ENCODE measurements at places on chromosomes 4 and X. TPM values are rescaled to one million over a fixed set of nuclear protein-coding genes. Genes with fewer than 3 reads are reported as not detected.

Gene SORBS2
- under 0.01 TPM for total RNA-seq

Gene FAM156A
- total RNA-seq, result 7.5 TPM

Gene TECRL
- total RNA-seq, result not detected

Gene FDCSP
- not detected for total RNA-seq

Gene NEIL3
- total RNA-seq, result 10.3 TPM

Gene STPG2
- total RNA-seq, result not detected

Gene RNF175
- total RNA-seq, result not detected

Gene BEX1
- 0.18 TPM for total RNA-seq

Gene FGF13
- total RNA-seq, result 0.18 TPM

Gene UGT2B15
- not detected for total RNA-seq

Gene PPP2R2C
- not detected for total RNA-seq

Gene MAGEB1
- not detected for total RNA-seq

Gene P2RY8
- total RNA-seq, result not detected

DNA sequence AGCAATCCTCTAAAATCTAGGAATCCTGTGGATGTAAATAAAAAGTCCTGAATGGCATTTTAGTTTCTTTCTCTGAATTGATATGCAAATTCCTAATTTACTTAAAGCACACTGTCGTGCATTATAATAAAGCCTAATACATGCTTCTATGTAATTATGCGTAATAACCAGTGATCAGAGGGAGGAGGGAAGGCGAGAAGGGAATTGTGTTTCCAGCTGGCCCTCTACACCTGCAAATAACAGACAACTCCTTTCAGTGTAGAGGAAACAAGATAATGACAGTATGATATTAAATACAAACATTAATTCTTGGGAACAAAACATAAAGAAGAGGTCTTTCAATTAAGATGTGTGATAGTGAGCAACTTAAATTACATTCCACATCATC is 419.6 kb upstream of the LCORL start:
- no peaks in the 10 kb centered on the region for H3K36me3 ChIP-seq
- no peaks in the 10 kb centered on the region for H3K4me1 ChIP-seq
- no peak overlapping the region for H3K4me3 ChIP-seq
- H3K27ac ChIP-seq, result no peak overlapping the region
- H3K27me3 ChIP-seq, result no peaks in the 10 kb centered on the region
- DNase-seq, result no peak

DNA sequence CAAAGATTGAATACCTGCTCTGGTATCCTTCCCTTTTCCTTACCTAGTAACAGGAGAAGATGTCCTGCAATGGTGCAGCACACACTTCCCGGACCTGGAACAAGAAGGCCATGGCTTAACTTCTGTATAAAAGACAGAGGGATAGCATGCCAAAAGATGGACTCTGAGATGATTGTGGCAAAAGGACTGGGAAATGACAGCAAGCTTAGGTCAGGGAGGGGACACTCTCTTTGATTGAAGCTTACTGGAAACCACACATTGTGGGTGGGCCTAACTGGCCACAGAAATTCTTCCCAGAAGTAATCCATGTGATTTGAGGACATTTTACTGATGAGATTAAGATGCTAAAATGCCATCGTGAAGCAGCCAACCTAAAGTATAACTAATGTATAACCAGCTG is 71.0 kb upstream of the OTUD4 start:
- peaks cover 11% of the 10 kb centered on the region for H3K27me3 ChIP-seq
- DNase-seq, result no peak
- H3K4me1 ChIP-seq, result no peaks in the 10 kb centered on the region
- no peaks in the 10 kb centered on the region for H3K36me3 ChIP-seq
- no peak overlapping the region for H3K4me3 ChIP-seq

DNA sequence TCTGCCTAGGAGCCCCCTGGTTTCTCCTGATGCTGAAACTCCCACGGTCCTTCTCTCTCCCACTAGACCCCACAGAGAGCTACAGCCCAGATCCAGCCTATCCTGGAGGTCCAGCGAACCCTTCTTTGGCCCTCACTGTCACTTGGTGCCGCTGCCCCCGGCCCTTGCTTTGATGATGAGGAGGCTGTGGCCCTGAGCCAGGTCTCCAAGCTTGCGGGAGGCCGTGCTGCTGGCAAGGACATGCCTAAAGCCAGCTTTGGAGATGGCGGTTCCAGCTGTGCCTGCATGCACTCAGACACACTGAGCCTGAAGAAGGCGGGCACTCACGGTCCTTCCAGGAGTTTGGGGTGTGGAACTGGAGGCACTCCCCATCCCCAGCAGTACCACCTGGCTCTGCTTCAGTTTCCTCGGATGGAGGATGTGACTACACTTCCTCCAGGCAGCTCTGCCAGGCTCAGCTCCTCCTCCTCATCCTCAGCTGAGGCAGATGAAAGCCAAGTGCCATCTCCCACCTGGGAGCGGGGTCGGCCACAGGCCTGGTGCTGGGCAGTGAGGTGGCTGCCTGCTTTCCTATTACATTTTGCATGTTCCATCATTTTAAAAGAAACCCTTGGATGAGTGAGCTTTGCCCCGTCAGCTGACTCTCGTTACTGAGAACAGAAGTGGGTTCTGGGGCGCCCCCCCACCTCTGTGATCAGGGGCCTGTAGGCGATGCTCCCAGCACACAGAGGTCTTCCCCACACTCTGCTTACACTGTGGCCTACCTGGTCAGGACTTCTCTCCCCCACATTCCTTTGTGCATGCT is 9.0 kb downstream of the TNIP2 start:
- peaks cover 21% of the 10 kb centered on the region for H3K4me1 ChIP-seq
- H3K27ac ChIP-seq, result no peak overlapping the region
- no peaks in the 10 kb centered on the region for H3K27me3 ChIP-seq
- no peak overlapping the region for H3K4me3 ChIP-seq
- no peak for DNase-seq
- peaks cover 48% of the 10 kb centered on the region for H3K36me3 ChIP-seq

- no peaks in the 10 kb centered on the region for H3K36me3 ChIP-seq
- no peaks in the 10 kb centered on the region for H3K4me1 ChIP-seq
- no peaks in the 10 kb centered on the region for H3K27me3 ChIP-seq
- DNase-seq, result no peak
These were observed 824.5 kb downstream of the STIM2 start for GRCh38 chr4:27685091-27685490.

GRCh38 chr4:7571701-7572100 is 137.0 kb upstream of the PSAPL1 start:
- H3K27ac ChIP-seq, result no peak overlapping the region
- H3K4me3 ChIP-seq, result no peak overlapping the region
- no peaks in the 10 kb centered on the region for H3K36me3 ChIP-seq
- H3K27me3 ChIP-seq, result peaks cover 6% of the 10 kb centered on the region

GRCh38 chr4:88457307-88458103 is 586 bp downstream of the HERC5 start:
- no peaks in the 10 kb centered on the region for H3K4me1 ChIP-seq
- no peak for DNase-seq
- no peaks in the 10 kb centered on the region for H3K36me3 ChIP-seq

- H3K36me3 ChIP-seq, result no peaks in the 10 kb centered on the region
- peaks cover 14% of the 10 kb centered on the region for H3K27me3 ChIP-seq
- DNase-seq, result no peak
- no peak overlapping the region for H3K4me3 ChIP-seq
These were observed 8.0 kb upstream of the MSL3 start for GRCh38 chrX:11750046-11750445.

DNA sequence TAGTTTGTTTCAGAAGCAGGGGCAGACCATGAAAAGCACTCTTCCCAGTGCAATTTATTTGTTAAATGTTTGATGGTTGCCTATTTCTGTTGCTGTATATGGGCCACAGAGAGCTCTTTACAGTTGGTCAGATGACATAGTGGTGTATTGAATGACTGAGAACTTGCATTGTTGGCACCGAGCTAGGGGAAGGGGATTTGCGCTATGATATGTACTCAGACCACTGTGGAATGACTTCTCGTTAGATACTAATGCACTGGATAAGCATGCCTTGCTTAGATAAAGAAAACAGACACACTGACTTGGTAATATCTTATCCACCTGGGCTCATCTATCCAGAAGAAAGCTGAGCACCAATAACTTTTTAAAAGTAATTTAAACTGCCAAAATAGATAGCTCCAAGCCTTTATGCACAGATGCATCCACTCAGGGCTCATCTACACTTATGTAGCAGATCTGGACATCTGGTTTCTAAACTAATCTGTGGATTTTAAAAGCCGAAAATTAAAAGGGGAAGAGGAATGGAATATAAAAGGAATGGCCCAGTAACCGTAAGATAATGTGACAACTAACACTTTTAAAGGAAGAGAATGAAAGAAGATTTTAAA is 132.7 kb downstream of the GATB start:
- peaks cover 15% of the 10 kb centered on the region for H3K27me3 ChIP-seq
- H3K27ac ChIP-seq, result no peak overlapping the region
- DNase-seq, result no peak
- H3K36me3 ChIP-seq, result no peaks in the 10 kb centered on the region

- H3K4me3 ChIP-seq, result no peak overlapping the region
- no peaks in the 10 kb centered on the region for H3K27me3 ChIP-seq
- DNase-seq, result no peak
- H3K27ac ChIP-seq, result no peak overlapping the region
- H3K36me3 ChIP-seq, result no peaks in the 10 kb centered on the region
These were observed 291.8 kb downstream of the LDB2 start for GRCh38 chr4:16606691-16607090.

- no peak for DNase-seq
- no peak overlapping the region for H3K4me3 ChIP-seq
- no peak overlapping the region for H3K27ac ChIP-seq
- no peaks in the 10 kb centered on the region for H3K36me3 ChIP-seq
- no peaks in the 10 kb centered on the region for H3K4me1 ChIP-seq
These were observed 11.0 kb upstream of the MAGEB10 start for GRCh38 chrX:27796640-27797257.

GRCh38 chrX:10231461-10231860 is 74.7 kb downstream of the CLCN4 start:
- H3K4me3 ChIP-seq, result no peak overlapping the region
- H3K27me3 ChIP-seq, result no peaks in the 10 kb centered on the region
- no peaks in the 10 kb centered on the region for H3K36me3 ChIP-seq

- no peaks in the 10 kb centered on the region for H3K4me1 ChIP-seq
- no peak overlapping the region for H3K27ac ChIP-seq
- H3K4me3 ChIP-seq, result no peak overlapping the region
These were observed 199.7 kb downstream of the CRLF2 start for GRCh38 chrX:1012678-1013300.

DNA sequence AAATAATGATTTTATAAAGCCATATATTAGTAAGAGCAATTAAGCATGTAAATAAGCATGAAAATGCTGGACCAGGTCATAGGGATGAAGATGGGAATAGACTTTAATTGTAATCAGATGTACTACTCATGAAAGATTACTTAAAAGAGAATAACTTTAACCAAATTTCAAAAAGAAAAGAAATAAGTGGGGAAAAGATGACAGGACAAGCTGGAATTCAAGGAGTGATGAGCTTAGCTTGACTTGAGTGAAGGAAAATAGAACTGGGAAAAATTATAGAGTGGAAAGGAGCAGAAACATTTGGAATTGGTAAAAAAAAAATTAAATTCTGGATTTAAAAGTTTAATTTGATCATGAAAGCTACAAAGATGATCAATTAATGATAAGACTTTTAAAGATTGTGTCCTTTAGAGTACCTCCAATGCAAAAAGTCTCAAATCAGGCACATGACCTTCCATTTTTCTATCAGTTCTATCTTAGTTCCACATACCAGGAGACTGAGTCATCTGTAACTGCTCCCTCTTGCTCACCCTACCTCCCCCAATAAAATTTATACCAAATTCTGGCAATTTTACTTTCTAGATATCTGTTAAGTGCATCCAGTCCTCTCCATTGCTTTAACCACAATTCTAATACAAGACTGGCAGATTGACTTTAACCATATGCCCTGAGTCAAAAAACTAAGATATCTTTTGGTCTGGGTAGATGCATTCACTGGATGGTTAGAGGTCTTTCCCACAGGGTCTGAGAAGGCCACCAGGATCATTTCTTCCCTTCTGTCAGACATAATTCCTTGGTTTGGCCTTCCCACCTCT is 56.4 kb upstream of the SLIT2 start:
- no peak overlapping the region for H3K4me3 ChIP-seq
- no peaks in the 10 kb centered on the region for H3K36me3 ChIP-seq
- 0 out of 2 replicates have a peak overlapping the region, but pooled peaks have one; percentile 16 for H3K27ac ChIP-seq
- H3K4me1 ChIP-seq, result peaks cover 11% of the 10 kb centered on the region
- DNase-seq, result peak; percentile 44

DNA sequence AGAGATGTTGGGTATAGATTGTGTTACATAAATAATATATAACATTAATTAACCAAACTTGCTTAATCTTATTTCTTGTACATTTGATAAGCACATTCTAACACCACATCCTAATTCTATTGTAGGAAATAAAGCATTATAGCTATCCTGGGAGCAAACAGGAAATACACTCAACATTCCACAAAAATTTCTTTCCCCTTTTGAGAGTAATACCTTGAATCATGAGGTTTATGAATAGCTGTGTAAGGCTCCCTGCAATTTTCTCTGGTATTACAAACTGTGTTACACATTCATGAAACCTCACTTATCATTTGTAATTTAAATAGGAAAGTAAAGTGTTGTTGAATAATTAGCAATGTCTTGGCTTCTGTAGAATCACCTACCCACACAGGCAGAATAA is 95.1 kb downstream of the TMEM47 start:
- H3K4me3 ChIP-seq, result no peak overlapping the region
- no peaks in the 10 kb centered on the region for H3K27me3 ChIP-seq
- no peaks in the 10 kb centered on the region for H3K36me3 ChIP-seq

- H3K27me3 ChIP-seq, result no peaks in the 10 kb centered on the region
- H3K4me3 ChIP-seq, result no peak overlapping the region
- H3K4me1 ChIP-seq, result peaks cover 2% of the 10 kb centered on the region
These were observed 30.1 kb downstream of the RASSF6 start for GRCh38 chr4:73589887-73590801.

- no peaks in the 10 kb centered on the region for H3K36me3 ChIP-seq
- H3K27me3 ChIP-seq, result no peaks in the 10 kb centered on the region
- no peak overlapping the region for H3K27ac ChIP-seq
- DNase-seq, result no peak
- no peak overlapping the region for H3K4me3 ChIP-seq
These were observed 56.5 kb downstream of the GAB1 start for GRCh38 chr4:143393195-143393594.

GRCh38 chrX:1397441-1398270 is 5.7 kb upstream of the SLC25A6 start:
- no peak overlapping the region for H3K27ac ChIP-seq
- peaks cover 10% of the 10 kb centered on the region for H3K36me3 ChIP-seq
- H3K4me1 ChIP-seq, result no peaks in the 10 kb centered on the region
- H3K4me3 ChIP-seq, result no peak overlapping the region
- DNase-seq, result no peak
- no peaks in the 10 kb centered on the region for H3K27me3 ChIP-seq

GRCh38 chr4:159292137-159292896 is 189.4 kb downstream of the RAPGEF2 start:
- no peak for DNase-seq
- no peak overlapping the region for H3K4me3 ChIP-seq
- peak overlapping the region; percentile 68 for H3K27ac ChIP-seq
- H3K36me3 ChIP-seq, result no peaks in the 10 kb centered on the region
- H3K27me3 ChIP-seq, result no peaks in the 10 kb centered on the region

DNA sequence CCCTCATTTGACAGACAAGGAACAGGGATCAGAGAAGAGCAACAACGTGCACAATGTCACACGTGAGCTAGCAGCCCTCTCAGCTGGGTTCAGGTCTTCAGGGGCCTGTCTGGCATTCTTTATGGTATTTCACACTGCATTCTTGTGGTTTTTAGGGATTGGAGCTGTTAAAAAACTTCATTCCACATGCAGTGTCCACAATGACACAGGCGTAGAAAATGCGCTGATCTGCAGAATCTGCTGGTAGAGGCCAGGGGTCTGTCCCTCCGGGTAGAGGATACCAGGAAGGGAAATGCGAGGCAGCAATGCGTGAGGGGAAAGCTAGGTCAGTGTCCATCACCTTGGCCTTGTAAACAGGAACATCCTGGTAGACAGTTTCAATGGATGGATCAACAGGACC is 36.6 kb downstream of the MAP7D3 start:
- peak; percentile 75 for DNase-seq
- peaks cover 10% of the 10 kb centered on the region for H3K36me3 ChIP-seq
- H3K27ac ChIP-seq, result peak overlapping the region; percentile 67
